ENCODE measurements at places on chromosomes 2 and 18. TPM values are rescaled to one million over a fixed set of nuclear protein-coding genes. Genes with fewer than 3 reads are reported as not detected.

DNA sequence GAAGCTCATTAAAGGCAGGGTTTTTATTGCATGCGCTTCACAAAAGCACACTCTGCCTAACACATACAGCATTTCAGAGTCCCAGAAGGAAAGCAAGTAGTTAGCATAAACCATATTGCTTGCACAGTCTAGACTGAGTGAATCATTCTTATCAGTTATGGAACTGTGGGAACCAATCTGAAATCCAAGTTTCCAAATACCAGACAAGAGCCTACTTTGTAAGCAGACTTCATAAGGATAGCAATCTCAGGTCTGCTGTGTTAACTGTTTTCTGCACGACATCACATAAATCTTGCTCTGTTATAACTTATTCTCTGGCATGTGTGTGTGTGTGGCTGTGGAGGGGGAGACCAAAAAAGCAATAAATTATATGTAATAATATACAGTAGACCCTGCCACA lies 608.1 kb upstream of the REG3G start:
- no peak for DNase-seq

DNA sequence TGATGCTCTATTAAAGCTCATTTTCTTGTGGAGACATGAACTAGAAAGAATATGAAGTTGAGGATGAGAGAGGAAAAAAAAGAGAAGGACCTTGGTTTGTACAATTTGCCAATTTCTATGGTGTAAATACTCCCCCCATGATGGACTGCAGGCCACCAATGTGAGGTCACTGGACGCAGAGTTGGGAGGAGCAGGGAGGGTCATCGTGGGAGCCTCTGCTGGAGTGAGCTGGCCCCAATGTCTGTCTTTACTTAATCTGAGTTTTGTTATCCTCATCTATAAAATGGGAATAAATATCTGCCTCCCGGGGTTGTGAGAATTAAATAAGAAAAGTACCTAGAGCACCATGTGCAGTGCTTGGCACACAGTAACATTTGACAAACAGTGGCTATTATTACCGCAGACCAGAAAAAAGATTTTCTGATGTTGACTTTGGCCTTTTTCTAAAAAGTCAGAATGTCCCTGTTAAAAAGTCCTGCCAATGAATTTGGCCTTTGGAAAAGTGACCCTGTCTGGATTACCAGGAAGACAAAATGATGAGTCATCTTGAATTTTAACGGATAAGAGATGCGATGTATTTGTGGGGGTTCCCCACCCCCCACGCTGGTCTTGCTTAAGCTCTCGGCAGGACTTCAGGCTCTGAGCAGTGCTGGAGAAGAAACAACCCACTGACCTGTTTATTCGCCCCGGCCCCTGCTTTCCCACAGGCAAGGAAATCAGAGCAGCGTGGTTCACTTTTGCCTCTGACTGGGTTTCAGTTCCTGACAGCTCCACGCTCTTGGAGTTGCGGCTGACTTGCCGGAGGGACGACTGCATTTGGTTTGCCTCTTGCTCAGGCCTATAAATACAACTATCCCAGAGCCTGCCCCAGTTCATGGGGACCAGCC lies 50.3 kb upstream of the FOSL2 start:
- DNase-seq: peak; percentile 55

- no peak for DNase-seq
Observed at GRCh38 chr2:231987124-231987727, 25.7 kb downstream of the DIS3L2 start.

GRCh38 chr2:127103243-127104165 lies 3.5 kb downstream of the BIN1 start:
- DNase-seq: no peak

DNA sequence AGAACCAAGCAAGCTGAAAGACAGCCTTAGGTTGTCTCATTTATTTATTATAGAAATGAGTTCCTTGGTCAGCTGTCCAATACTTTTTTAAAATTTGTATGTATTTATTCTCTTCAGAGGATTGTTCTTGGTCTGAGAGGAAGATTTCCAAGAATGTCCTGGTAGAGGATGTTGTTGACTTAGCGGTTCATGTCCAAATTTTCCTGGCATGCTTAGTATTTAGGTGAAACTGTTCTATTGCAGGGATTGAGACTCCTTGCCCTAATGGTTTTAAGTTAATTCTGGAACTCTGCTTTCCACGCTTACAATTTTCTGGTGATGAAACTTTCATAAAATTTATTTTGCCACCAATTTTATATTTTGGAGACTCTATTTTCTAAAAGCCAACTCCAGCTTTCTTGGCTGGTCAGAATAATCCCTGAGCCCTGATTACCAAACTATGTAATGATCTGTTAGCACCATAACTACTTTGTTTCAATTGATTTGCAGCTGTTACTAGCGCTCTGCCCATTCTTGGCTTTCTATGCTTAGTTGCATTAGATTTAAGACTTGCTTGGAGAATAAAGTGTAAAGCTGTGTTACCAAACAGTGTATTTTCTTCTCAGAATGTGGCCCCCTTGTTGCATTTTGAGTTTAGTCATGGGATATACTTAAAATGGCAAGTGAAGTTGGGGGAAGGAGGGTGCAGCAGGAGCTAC lies 1868.8 kb upstream of the CELF4 start:
- no peak for DNase-seq

- DNase-seq: no peak
Observed at GRCh38 chr2:1814616-1815015, 70.3 kb upstream of the PXDN start.

- no peak for DNase-seq
Observed at GRCh38 chr18:76977684-76978232, 154.8 kb downstream of the MBP start.

DNA sequence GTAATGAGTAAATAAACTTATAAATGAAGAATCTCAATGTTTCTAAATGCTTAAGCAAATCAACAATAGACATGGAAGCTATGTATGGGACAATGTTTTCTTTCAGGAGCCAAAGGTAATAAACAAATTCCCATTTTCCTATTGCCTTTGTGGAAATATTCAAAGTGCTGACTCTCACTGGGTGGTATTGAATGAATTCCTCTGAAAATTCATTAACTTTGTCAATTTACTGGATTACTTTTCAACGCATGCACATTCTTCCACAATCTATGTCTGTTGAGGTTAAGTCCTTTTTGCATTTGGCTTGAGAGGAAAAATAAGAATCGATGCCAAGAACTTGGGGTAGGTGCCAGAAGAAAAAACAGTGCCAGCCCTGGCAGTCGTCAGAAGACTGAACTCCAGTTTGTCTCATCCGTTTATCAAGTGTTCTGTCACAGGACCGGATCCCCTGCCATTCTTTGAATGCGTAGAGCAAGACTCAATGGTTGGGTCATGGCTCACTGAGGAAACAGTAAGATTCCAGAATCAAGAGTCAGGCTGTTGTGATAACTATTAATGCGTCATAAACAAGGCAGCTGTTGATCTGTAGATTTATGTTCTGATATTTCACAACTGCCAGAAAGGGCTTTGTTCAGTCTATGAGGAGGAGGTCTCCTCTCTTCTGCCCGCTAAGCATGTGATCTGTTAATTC lies 133.3 kb downstream of the GFPT1 start:
- peak; percentile 96 for DNase-seq

DNA sequence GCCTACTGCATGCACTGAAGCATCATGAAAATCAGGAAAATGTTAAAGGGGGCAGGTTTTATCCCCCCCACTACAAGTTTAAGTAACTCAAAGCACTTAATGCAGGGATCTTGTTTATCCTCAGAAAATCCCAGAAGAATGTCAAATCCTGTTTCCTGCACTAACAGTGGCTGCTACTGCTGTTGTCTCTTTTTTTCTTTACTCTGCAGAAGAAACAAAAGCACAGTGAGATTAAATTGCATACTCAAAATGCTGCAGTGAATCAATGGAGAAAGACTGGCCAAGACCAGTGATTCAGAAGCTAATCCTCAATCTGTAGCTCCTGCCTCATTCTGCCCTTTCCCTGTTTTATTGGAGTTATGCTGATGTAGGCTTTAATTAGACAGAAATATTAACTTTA lies 332.3 kb upstream of the FIGN start:
- DNase-seq: no peak

GRCh38 chr18:5237083-5237722 lies 40.1 kb upstream of the AKAIN1 start:
- no peak for DNase-seq

GRCh38 chr2:134413430-134413829 lies 159.6 kb downstream of the MGAT5 start:
- no peak for DNase-seq

GRCh38 chr2:237669628-237670392 lies 42.4 kb downstream of the LRRFIP1 start:
- DNase-seq: peak; percentile 57

DNA sequence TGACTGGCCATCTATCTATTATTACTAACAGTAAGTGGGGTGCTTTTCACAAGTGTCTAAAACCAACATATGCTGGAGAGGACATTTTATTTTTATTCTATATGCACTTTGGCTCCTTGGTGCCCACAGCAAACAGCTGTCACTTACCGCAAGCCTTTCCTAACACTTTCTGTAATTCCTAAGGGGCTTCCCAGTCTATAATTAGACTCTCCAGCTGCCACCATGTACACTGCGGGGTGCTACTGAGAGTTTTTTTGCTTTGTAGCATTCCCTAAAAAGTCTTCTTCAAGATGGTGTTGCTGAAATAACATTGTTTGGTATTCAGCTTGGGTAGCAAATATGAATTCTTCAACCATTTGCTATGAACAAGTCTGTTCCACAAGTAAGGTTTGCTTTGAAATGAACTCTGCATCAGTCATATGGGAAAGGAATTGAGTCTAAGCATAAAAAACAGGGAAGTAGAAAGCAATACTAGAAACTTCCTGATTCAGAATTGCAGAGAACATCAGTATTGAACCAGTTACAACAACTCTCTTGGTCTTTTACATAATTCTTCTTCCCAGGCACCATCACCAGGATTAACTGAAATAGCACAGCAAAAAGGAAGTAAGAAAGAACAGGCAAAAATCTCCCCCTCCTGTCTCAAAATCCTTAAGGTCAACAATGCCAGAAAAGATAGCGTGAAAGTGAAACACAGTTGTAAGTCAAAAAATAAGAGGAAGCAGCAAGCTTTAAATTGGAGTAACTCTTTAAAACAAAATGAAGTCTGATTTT lies 28.6 kb downstream of the EPB41L3 start:
- no peak for DNase-seq

DNA sequence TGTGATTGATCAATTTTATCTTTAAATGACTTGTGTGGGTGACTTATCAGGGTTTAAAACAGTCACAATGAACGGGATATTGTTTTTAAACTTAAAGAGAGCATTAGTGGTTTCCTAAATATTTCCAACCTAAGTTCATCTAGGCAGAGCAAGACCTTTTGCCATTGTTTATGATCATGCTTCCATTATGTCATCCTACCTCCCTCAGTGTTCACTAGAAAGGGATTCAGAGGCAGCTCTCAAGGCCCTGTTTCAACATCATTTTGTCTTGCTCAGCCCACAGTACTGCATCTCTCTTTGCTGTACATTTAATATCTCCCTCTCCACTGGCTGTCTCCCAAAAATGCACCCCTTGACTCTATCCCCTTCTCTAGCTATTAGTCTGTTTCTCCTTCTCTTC lies 21.5 kb upstream of the PELI1 start:
- DNase-seq: peak; percentile 21

DNA sequence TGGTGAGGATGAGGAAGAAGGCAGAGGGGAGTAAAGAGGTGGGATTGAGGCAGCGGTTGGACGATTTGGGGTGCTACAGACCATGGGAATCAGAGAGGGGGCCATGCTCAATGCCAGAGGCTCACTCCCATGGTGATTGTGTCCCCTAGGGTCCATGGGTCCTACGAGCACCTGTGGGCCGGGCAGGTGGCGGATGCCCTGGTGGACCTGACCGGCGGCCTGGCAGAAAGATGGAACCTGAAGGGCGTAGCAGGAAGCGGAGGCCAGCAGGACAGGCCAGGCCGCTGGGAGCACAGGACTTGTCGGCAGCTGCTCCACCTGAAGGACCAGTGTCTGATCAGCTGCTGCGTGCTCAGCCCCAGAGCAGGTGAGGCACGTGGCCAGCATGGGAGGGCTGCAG lies 5.2 kb downstream of the CAPN10 start:
- no peak for DNase-seq

- DNase-seq: no peak
Observed at GRCh38 chr2:203908066-203908796, 28.3 kb upstream of the ICOS start.

DNA sequence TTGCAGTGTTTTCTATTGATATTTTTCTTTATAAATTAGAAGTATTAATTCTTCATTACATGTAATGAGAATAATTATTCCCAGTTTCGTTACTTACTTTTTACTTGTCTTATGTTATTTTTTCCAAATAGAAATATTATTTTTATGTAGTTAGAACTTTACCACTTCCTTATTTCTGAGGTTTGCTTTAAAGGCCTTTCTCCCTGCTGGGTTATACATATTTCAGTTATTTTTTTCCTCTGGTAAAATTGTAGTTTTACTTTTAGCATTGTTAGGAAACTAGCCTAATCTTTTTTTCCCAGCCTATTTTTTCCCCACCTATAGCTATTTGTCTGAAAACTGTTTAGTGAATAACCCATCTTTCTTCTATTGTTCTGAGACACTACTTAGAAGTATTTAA lies 17.1 kb downstream of the RNF144A start:
- DNase-seq: no peak

DNA sequence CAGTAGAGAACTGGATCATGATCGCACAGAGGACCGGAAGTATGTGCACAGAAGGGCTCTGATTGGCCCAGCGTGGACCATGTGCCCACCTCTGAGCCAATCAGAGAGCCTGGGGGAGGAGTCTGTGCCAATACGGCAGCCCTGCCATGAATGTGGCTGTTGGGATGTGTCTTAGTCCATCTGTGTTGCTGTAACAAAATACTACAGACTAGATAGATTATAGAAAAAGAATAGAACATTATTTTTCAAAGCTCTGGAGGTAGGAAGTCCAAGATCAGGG lies 132.0 kb downstream of the NDUFA10 start:
- DNase-seq: no peak

The CDH7 gene
- total RNA-seq: not detected

The PLCD4 gene
- 4.7 TPM for total RNA-seq

The HAAO gene
- not detected for total RNA-seq

The MRPS5 gene
- total RNA-seq: 62.7 TPM

The CCDC74A gene
- 2.2 TPM for total RNA-seq

The ABCG5 gene
- not detected for total RNA-seq

The SKA1 gene
- 18.0 TPM for total RNA-seq

All from dermis blood vessel endothelial cell (primary cell).